ENCODE measurements at places on chromosomes 12 and 14.
A peak's percentile ranks its signal among the peaks of the same experiment; 100 is the strongest.

GRCh38 chr12:47277972-47278448 lies 198.3 kb upstream of the AMIGO2 start:
- DNase-seq = peak; percentile 95

- DNase-seq = no peak
Observed at GRCh38 chr12:123532019-123532418, 1.5 kb downstream of the RILPL1 start.

DNA sequence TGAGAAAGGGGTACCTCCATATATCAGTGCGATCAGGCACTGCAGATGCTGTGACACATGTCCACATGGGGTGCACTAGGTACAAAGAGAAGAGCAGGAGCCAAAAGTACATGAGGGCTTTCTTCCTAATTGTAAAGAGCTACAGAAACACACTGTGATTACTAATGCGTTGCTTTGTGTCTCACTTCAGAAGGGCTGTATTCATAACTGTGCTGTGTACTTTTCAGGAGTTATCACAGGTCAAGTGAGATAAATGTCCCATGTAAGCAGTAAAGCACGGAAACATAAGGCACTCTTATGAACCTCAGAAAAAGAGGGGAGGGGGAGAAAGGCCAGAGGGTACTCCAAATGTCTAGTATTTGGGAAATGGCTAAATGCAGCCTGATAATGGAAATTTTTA lies 10.6 kb downstream of the SPRING1 start:
- DNase-seq = no peak

DNA sequence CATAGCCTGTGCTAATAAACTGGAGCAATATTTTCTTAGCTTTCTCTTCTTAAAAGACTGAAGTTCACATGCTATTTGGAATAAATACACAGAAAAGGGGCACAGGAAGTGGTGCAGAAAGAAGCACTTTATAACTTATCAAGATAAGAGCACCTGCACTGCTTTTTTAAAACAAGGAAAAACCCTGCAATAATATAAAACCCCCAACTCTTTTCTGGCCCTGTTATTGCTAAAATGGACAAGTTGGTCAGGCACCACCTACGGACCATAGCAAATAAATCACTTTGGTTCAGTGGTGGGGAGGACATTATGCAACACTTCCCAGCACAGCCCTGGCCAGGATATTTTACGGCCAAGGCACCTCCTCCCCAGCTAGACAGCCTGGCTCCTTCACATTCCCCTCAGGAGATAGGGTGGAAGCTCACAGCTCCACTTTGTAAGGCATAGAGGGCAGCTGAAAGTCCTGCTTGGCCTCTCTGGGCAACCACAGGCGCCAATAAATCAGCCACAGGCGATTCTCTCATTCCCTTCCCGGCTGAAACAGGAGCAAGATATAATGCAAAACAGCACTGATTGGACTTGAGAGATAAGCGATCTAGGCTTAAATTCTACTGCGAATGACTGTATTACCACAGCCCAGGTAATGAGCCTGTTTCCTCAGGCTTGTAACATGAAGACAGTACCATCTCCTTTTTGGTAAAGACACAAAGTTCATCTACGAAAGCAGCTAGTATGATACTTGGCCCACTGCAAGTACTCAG lies 2.0 kb downstream of the ZBTB25 start:
- peak; percentile 64 for DNase-seq

DNA sequence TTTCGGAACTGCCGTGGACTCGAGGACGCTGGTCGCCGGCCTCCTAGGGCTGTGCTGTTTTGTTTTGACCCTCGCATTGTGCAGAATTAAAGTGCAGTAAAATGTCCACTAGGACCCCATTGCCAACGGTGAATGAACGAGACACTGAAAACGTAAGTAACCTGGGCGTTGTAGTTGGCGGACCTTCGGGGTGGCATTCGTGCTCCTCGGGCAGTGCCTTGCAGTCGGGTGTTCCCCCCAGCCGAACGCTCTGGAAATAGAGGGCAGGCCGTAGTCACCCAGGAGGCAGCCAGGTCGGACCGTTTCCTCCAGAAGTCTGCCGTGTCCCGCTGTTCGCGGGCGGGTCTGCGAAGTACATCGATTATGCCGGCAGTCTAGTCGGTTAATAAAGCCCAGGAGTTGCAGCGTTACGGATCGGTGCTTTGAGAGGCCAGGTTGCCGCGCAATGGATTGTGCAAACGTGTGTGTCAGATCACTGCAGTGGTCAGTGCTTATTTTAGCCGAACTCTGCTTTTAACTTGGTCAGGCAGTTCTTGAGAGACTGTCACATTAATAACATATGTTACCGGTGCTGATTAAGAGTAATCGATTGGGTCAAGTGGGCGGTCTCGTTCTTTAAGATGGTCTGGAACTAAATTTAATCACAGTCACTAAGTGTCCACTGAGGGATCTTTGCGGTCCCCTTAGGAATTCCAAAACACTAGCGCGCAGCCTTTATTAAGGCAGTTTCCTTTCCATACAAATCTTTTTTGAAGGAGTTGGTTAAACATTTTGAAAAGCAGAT lies 906 bp downstream of the MARK3 start:
- peak; percentile 42 for DNase-seq

GRCh38 chr14:104334424-104335161 lies 196.2 kb downstream of the KIF26A start:
- no peak for DNase-seq

DNA sequence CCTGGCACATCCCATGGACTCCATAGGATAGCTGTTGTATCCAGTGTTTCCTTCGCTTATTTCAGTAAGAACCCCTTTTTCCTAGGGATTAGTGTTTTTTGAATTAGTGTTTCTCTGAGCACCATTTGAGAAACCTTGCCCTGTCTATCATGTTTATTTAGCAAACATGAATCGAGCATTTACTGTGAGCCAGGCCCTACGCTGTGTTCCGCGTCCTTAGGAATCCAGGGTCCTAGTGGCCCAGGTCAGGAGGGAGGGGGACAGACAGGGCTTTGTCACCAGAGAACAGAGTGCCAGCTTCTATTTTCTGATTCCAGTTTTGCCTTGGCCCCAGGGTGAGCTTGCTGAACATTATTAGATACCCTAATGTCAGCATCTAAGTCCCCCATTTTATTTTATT lies 2.5 kb downstream of the TEAD4 start:
- no peak for DNase-seq

DNA sequence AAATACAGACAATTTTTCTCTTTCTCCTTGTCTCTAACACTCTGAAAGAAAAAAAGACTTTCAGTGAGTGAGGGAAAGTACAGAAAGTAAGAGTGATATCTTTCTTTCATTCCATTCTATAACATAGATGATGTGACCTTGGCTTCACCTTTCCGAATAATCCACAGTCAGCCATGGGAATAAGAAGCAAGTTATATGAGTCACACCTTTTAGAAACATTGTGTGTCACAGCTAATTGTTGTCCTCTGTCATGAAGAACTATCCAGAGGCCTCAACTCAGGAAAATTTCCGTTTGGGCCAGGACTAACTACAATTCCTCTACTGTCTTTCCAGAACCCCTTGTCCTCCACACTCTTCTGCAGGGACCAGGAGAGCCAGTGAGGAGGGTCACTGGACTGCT lies 209.7 kb upstream of the FAR2 start:
- no peak for DNase-seq

DNA sequence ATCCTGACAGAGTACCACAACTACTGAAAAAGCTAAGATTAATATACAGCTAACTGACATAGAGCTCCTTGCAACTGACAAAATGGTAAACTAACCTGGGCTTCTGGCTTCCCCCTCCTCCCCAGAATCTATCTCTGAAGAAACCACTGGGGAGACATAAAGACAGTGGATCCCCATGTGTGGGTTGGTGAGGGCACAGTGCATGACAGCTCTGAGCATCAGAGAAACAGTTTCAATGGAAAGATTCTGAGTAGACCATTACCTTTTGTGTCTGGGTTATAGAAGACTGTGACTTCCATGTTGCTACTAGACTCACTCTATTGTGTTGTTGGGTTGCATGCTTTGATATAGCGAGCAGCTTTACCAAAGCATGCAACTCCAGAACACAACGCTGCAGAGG lies 247.4 kb downstream of the EFCAB11 start:
- no peak for DNase-seq

Measured in kidney glomerular epithelial cell (primary cell).